ENCODE measurements at places on chromosomes 2 and 18.

DNA sequence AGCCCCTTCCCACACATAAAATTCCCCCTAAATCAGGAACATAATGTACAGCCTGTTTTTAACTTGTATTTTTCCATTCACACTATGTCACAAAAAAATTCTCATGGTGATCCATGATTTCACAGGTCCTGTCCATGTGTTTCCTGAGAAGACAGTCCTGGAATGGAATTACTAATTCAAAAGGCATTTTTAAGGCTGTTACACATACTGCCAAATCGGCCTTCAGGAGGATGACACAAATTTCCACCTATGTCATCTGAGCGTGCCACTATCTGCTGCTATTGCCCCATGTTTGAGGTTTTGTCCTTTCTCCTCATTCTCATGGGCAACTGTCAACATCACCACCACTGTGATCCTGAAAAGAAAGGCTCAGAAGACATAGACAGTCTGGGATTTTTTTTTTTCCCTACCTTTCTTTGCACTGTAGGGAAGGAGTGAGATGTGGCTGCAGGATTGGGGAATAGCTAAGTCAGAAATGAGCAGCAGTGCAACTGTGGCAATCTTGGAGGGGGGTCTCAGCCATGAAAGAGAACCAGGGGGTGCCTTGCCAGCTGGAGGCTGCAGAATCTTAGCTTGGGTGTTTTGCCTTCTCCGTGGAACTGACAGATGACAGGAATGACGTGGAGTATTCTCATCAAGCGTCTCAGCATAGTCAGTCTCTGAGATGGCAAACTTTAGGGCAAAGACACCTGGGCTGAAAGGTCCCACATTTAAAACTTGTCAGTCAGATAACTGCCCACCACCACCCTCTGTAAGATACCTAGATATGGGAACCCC lies 73.4 kb downstream of the MARCHF4 start:
- DNase-seq, result no peak

DNA sequence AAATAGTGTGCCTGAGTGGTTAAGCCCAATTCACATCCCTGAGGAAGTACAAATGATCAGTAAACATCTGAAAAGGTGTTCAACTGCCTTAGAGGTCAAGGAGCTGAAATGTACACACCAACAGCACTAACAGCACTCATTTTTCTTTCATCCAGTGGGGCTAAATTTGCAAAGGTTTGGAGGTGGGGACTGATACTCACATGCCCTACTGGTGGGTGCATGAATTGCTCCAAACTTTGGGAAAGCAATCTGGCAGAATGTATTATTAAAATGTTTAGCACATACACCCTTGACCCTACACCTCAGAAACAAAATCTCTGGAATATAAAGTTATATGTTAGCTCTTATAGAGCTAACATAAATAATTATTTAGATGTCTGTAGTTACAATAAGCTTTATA lies 19.0 kb upstream of the FAM178B start:
- DNase-seq, result no peak

GRCh38 chr2:173355866-173356508 lies 1.3 kb downstream of the CDCA7 start:
- no peak for DNase-seq

DNA sequence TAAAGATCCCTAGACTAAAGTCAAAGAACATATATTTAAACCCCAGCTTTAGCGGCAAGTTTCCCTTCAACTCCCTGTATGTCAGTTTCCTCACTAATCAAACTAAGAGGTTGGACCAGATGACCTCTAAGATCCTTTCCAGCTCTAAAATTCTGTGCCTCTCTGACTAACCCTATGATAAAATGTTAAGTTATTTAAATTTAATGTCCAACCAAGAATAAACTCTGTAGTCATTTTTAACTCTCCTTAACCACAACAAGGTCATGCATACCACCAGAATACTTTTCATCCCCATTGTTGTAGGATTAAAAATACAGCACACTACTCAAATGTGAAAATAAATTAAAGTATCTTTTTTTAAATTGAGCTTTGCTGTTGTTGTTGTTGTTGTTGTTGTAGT lies 5.2 kb upstream of the PDE1A start:
- no peak for DNase-seq

DNA sequence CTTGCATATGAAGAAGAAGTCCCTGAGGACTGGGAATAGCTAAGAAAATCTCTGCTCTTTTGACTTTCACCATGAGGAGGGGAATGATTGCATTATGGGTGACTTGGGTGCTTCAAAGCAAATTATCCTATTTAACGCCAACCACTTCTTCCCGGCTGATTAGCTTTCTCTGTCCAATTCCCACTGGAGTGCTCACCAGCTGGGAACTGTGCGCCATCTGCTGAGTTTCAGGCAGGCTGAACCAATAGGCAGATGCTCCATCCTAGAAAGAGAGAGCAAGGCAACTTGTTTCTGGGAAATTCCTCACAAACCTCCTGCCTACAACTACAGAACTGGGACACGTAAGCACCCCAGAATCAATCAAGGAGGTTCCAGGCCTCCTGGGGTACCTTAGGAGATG lies 49.4 kb downstream of the POLE4 start:
- DNase-seq, result no peak

DNA sequence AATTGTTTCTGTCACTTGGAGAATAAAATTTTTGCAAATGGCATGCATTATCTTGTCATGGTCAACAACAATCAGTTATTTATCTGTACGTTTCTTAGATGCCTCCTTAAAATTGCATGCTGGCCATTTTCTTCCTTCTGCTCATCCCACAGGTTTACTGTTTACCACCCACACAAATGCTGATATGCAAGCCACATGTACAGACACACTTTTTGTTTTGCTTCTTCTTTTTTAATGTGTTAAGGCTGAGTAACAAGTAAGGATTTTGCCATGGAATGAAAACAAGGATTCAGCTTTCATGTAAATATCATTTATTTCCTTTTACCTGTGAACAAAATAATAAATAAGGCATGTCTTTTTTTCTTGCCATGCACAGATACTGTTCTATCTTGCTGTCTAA lies 1077.1 kb upstream of the ZEB2 start:
- DNase-seq, result no peak

DNA sequence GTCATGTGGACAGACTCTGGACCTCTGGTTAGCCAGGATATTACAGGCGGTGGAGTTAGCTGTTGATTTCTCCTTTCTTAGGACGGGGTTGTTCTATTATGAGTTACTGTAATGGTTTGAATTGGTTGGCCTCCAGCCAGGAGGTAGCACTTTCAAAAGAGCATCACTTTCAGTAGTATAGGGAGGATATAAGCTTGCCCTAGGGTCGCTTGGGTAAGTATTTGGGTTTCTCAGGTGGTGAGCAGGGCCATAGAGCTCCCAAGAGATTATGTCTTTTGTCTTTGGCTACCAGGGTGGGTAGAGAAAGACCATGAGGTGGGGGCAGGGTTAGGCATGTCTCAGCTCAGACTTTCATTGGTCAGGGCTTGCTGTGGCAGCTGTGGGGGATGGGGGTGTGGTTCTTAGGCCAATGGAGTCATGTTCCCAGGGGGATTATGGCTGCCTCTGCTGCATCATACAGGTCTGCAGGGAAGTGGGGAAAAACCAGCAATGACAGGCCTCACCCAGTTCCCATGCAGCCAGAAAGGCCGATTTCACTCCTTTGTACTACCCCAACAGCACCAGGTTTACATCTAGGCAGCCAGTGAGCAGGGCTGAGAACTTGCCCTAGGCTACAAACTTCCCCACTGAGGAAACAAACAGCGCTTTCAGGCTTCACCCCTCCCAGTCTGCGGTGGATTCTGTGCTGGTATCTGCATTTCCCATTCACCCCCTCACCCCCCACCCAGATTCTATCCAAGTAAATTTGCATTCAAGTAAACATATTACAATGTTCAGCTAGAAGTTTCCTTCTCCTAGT lies 89.4 kb upstream of the SLC38A11 start:
- DNase-seq, result no peak
